ENCODE measurements at places on chromosomes 3 and 15.

- no peak for DNase-seq
These were observed 94.5 kb downstream of the IL20RB start for GRCh38 chr3:137052298-137052697.

DNA sequence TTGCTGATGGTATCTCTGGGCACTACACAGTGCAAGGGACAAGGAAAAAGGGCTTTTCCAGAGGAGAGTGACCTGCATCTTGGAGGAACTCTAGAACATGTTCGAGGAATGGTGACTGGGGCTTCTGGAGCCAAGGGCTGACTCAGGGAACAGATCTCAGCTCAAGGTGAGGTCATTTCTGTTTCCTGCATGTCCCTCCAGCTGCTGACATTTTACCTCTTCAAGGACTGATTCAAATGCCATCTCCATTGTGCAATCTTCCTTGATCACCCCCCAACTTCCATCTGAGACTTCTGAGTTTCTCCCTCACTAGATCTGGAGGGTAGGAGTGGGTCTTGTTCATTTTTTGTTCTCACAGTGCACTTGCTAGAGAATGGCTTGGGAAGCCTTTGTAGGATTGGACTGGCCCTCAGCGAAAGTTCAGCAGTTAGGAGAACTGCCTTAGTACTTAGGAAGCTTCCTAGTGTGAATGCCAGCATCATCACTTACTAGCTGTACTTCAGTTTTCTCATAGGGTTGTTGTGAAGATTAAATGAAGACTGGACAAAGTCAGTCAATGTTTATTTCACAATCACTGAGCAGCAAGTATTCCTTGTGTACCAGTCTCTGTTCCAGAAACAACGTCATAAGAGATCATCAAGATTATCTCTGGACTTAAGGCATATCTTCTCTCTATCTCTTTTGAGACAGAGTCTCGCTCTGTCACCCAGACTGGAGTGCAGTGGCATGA, 2.6 kb upstream of the IDH3A start:
- DNase-seq = no peak

DNA sequence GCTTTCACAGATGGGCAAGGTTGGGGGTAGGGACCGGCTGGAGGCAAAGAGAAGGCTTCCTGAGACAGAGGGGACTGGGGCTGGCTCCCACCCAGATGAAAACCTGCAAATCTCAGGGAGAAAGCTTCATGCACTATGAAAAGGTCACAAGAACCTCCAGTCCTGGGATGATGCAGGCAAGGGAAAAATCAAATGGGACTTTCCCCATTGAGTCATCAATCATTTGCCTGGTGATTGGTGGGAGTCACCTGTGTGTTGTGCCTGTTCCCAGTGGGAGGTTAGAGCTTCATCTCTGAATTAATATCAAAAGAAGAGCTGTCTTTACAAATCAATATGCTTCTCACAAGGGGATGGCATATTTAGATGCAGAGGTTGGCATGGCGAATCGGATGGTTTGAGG, 49.9 kb downstream of the CACNA1D start:
- no peak for DNase-seq

- no peak for DNase-seq
These were observed 604 bp downstream of the ISL2 start for GRCh38 chr15:76337059-76337695.

- DNase-seq = no peak
These were observed 42.1 kb downstream of the UBXN7 start for GRCh38 chr3:196390116-196390515.
